Stimulated activated naive CD4-positive, alpha-beta T cell treated with Interleukin-2 at 50 U/mL for 16 hours (primary cell): ENCODE measurements at places on chromosomes 5 and 9.

DNA sequence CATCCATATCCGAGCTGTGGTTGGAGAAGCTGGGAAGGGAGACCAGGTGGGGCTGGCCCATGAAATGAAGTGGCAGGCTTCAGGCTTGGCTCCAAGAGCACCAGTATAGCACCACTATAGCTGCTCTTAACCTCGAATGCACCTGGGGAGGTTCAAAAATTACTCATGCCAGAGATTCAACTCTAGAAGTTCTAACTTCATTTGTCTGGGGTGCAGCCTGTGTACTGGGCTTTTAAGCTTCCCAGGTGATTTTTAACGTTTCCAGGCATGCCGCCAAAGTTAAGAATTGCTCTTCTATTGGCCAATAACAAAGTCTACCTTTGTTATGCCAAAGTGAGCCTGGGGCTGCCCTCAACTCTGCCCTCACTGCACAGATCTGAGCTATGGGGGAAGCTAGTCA, 458 bp downstream of the PRSS3 start:
- no peak for DNase-seq

- no peak for DNase-seq
Measured at GRCh38 chr9:72537011-72537545, 15.7 kb downstream of the TMC1 start.

DNA sequence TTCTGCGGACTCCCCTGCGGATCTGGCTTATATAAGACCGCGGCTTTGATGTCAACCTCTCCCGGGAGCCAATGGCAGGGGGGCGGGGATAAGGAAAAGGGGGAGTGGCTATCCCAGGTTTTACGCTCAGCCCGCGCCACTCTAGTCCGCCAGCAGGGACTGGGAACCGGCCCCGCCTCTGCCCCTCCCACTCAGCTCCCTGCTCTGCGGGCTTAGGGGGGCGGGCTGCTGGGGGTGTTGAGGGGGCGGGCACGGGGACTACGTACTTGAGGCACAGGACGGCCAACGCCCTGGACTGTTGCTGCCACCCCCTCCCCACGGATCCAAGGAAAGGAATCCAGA, at the start of gene HAND1:
TSS of gene HAND1 (minus strand) at position 4 of the 342 bp plus-strand sequence. CDS start 219 bp downstream, outside the sequence.
- no peak for DNase-seq

- DNase-seq, result no peak
Measured at GRCh38 chr5:154709368-154710305, 45.5 kb upstream of the LARP1 start.

GRCh38 chr9:16551692-16552091, 318.8 kb downstream of the BNC2 start:
- DNase-seq, result no peak

DNA sequence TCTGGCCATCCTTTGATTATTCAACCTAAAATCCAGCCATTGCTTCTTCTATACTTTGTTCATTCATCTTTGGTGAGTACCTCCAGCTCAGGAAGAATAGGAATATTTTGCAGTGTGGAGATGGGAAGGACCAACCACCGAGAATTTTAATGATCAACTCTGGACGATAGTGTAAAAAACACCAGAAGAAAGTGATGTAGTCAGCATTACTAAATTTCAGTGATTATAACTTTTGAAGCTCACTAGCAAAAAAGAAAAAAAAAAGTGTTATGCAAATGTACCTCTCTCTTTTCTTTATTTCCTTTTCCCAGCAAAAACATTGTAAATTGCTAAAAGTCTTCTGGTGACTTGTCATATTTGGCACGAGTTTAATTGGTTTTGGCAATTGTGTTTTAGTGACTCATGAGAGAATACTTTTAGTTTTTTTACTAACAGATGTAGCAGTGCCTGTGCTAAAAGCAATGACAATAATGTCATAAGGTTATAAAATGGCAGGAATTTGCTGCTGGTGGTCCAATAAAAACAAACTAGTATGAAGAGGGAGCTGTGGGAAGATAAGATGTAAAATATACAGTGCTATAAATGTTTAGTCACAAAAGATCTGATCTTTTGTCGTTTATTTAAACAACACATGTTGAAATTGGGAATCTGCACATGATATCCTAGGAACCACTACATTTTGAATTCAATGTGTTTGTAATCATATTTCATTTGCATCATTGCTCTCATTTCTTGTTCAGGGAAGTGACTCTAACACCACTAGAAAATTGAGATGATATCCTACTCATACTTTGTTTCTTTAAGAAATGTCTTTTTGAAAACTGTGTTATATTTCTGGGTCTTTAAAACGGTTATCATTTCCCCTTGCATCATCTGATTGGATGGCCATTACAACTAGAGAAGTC, 81.3 kb upstream of the ERCC6L2 start:
- DNase-seq, result no peak

DNA sequence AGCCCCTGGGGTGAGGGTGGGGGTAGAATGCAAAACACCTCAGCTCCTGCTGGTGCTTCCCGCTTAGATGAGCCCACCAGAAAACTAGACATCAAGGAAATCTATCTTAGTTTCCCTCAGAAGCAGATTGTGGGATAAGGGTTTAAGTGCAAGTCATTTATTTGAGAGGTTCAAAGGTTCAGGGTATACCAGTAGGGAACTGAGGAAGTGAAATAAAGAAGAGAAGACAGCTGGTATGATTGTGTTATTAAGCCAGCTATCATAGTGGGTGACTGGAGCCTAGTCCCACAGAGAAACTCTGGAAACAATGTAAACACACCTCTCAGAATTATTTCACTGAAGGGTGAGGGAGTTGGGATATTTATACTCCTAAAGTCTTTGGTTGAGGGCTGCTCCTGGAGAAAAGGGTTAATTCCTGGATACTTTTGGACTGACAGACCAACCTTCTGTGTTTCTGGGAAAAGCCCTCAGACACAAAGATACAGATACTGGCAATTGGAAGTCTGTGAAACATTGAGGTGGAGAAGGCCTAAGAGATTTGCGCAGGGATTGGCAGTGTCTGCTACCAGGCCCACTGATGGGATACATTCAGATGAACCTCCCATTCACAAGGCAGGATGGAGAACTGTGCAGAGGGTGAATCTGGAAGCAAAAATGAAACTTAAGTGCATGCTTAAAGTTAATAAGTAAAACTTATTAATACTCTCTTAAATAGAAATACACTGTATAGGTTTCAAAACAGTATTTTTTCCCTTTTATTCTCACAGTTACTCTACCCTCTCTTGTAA, 6.4 kb upstream of the DCTN4 start:
- DNase-seq, result no peak

DNA sequence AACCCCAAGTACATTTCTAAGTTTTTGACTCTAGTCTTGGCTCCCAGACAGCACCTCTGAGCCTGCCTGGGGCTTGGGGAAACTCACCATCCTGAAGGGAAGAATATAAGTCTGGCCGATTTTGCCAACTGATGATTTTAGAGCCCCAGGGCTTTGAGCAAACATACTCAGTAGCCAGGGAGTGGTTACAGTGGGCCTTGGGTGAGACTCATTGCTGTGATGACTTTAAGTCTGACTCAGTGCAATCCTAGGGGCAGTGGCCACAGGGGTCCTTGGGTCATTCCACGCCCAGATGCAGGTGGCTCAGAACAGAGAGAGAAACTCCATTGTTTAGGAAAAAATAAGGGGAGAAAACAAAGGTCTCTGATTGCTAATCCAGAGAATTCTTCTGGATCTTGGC, 312.0 kb upstream of the EDIL3 start:
- no peak for DNase-seq

DNA sequence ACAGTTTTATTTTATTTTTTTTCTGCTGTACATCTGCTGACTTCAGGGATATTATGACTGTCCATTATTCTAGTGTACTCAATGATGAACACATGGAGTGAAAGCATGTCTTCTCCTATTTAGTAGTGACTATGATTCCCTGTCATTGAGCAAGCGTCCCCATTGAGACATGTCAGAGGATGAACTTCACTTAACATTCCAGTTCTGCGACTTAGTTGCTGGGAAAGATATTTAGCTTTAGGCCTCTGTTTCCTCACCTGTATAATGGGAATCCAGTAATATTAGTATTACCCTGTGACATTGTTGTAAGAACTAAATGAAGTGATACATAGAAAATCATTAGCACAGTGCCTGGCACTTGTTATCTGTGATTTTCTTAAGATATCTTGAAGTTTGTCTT, 144.8 kb upstream of the DHFR start:
- DNase-seq, result no peak

DNA sequence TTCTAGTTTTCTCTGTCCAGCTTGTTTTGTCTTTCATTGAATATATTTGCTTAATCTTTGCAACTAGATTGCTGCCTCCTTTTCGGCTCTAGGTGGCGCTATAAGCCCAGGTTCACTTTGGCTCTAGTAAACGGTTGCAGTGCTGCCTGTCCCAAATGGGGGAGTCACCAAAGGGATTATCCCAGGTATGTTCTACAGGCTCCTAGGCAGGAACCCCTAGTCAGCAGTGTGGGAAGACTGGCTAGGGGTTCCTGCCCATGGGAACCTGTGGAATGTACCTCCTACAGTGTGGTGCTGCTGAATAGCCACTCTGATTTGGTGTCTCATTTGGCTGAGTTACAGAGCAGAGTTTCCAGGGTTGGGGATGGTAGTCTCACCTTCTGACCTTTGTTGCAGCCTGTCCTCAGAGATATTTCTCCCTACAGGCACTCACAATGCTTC, 85.2 kb downstream of the ARSB start:
- no peak for DNase-seq

GRCh38 chr5:180975338-180975737, 13.3 kb upstream of the BTNL3 start:
- no peak for DNase-seq

GRCh38 chr9:976258-976942, at the start of gene DMRT3:
TSS of gene DMRT3 (plus strand) at chr9:976655. CDS start at chr9:977002, 347 bp downstream.
- no peak for DNase-seq

GRCh38 chr9:36720043-36720442, 147.3 kb downstream of the MELK start:
- DNase-seq, result no peak

DNA sequence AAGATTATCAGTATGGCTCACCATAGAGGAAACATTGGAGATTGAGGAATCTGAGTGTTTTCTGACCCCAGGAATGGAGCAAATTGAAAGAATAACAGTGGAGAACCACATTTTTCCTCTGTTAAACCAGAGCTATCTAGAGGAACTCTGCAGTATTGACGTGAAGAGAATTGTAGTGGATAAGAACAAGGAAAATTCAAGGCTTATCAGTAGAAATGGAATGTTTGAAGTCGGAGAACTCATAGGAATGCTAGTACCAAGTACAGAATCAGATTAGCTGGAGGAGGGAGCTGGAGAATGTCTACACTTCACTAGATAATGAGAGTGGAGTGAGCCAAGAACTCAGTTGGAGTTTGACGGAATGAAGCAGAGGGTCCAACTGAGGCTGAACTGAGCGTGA, 50.3 kb downstream of the SNCAIP start:
- no peak for DNase-seq

- DNase-seq, result no peak
Measured at GRCh38 chr9:38019731-38020130, 49.3 kb downstream of the SHB start.

DNA sequence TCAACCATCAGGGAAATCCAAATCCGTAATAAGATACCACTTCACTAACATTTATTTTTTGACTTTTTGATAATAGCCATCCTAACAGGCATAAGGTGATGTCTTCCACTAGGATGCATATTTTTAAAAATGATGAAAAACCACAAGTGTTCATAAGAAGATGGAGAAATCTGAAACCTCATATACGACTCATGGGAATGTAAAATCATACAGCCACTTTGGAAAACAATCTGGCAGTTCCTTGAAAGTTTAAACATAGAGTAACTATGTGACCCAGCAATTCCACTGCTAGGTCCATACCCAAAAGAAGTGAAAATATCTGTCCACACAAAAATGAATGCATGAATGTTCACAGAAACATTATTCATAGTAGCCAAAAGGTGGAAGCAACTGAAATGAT, 431.0 kb downstream of the ENC1 start:
- no peak for DNase-seq

GRCh38 chr5:32094691-32095090, 79.4 kb downstream of the GOLPH3 start:
- DNase-seq, result no peak

DNA sequence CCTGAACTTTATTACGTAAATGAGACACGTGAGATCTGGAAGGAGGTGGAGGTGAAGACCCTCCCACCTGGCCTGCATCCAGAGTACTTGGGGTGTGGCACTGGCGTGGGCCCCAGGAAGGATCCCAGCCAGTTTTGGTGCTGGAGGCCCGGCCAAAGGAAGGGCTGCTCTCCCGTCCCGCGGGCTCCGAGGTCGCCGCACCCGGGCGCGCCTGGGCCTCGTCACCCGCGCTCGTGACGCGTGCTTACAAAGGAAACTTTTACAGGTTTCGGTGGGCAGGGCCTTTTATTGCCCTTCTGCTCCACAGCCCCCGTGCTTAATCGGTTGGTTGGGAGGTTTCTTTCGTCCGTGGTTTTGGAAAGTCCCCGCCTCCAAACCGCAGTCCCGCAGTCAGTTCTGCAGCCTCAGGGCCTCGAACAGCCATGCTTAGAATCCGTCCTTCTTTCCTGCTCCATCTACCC, 29.2 kb downstream of the CDKN2A start:
- peak; percentile 61 for DNase-seq

DNA sequence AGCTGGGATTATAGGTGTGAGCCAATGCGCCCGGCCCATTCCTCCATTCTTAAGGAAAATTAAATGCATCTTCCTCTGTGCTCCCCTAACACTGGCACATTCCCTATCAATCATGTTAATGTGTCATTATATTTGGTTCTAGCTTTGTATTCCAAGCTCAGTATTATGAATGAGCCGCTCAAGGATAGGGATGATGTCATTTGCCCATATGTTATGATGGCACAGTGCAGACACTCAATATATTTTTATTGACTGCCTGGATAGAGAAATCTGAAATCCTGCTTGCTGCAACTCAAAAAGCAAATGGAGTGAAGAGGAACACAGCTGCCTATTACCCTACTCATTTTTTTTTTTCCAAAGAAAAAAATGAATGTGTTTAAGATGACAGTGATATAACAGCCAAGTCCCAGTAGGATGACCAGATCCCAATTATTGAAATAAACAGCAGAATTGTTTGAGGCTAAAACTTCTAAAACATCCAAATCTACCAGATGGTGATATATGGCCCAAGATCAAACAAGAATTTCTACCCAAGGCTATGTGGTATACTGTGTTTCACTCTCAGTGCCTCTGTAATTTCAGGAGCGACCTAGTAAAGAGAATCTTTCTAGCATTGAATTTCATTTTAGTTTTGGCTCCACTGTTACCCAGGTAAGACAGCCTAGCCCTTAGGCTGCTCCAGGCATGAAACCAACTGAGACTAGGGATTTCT, 16.3 kb downstream of the SUSD1 start:
- DNase-seq, result no peak

- DNase-seq, result no peak
Measured at GRCh38 chr9:83440641-83441040, 97.6 kb downstream of the FRMD3 start.

DNA sequence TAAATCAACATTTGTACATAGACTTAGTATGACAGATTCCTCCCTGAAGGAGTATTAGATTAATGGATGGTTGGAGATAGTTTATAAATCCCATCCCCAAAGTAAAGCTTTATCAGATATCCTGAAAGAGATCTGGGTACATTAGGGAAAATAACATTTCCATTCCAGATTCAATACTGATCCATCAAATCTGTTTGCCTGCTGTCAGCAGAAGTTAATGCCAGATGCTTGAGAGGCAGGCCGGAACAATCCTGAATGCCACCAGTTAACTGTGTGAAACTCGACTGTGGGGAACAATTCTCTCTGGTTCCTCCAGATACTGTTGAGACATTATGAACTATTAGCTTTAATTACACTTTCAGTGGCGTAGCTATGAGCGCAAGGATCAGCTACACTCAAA, 1166.8 kb downstream of the MAT2B start:
- no peak for DNase-seq

- no peak for DNase-seq
Measured at GRCh38 chr5:164497311-164498064, 992.1 kb downstream of the MAT2B start.

GRCh38 chr5:167642779-167643517, 648.5 kb upstream of the WWC1 start:
- no peak for DNase-seq
